ENCODE measurements at places on chromosomes 16 and 17.

GRCh38 chr17:31672161-31672819 is 186.8 kb downstream of the COPRS start:
- no peak for DNase-seq

GRCh38 chr17:48814504-48814903 is 2.5 kb downstream of the TTLL6 start:
- DNase-seq: peak; percentile 26

GRCh38 chr17:49977463-49978389 is 8.7 kb downstream of the DLX4 start:
- peak; percentile 23 for DNase-seq

GRCh38 chr16:25260416-25260815 is 2.8 kb upstream of the ZKSCAN2 start:
- DNase-seq: no peak

GRCh38 chr17:82813299-82814051 is 26.3 kb downstream of the ZNF750 start:
- no peak for DNase-seq

- DNase-seq: no peak
Measured at GRCh38 chr16:83626204-83626603, 181.6 kb upstream of the HSBP1 start.

DNA sequence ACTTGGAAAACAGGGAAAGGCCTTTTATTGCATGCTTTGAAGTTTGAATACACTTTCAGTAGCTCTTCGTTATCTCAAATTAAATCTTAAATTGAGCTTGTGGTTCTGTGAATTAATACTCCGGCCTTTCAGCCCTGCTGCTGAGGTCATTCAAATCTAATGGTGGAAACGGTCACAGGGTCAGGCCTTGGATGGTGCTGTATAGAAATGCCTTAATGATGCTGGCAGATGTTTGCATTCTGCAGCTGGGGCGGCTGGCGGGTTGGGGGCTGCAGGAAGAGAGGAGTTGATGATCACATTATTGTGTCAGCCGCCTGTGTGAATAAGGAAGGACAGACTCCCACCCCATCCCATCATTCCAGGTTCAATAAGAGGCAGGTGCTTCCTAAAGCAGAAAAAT is 723.6 kb downstream of the WWOX start:
- no peak for DNase-seq

GRCh38 chr16:63311313-63311712 is 1275.1 kb upstream of the CDH8 start:
- no peak for DNase-seq

DNA sequence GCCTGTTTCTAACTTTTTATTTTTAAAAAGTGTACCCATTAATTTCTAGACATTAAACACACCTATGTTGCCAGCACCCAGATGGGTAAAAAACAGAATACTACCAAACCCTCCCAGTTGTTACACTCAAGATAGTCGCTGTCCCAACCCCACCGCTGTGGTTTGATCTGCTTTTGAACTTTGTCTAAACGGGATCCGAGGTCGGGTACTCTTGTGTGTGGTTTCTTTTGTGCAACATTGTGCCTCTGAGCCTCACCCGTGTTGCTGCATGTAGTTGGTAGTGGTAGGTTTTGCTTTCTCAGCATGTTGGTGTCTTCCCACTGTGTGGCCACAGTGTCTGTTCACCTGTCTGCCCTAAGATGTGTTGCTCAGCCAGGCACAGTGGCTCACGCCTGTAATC is 4.3 kb downstream of the KLHL36 start:
- no peak for DNase-seq

DNA sequence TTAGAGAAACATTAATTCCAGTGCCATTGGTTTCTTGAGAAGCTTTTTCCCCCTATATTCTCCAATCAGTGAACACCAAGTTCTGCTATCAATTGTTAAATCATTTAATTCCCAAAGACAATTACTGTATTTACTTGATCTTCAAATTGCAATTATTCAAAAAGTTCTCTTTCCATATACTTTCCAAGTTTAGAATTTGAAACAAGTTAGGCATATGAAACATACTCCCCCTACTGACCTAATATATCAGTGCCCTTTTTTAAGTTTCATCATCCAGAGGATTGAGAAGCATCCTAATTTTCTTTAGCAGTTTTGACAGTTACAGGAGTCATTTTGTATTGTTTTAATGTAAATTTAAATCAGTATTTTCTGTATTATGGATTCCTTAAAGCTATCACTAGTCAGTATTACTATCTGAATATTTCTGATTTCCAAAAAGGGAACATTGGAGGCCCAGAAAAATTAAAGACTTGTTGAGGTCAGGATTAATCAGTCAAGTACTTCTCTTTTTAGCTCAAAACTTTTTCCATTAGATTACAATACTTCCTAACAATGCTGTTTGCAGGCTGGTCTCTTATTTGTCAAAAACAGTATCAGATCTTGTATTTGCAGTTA is 16.3 kb downstream of the MEIOC start:
- peak; percentile 50 for DNase-seq

DNA sequence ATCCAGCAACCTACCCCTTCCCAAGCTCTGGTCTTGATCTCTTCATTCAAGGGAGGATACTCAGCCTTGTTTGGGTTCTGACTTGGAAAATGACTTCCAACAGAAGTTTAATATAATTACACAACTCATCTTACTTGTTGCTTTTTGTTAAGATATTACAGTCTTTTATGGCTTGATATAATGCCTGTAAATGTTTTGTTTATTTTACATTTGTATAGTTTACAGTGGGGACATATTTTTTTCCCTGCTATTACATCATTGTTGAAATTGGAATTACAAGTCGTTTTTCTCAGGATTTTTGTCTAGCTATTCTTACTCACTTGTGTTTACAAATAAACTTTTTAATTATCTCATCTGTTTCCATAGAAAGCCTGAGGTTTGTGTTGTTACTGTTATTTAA is 436.0 kb downstream of the CNTNAP4 start:
- DNase-seq: no peak

GRCh38 chr17:47905221-47905733 is 9.2 kb downstream of the SP2 start:
- peak; percentile 90 for DNase-seq

DNA sequence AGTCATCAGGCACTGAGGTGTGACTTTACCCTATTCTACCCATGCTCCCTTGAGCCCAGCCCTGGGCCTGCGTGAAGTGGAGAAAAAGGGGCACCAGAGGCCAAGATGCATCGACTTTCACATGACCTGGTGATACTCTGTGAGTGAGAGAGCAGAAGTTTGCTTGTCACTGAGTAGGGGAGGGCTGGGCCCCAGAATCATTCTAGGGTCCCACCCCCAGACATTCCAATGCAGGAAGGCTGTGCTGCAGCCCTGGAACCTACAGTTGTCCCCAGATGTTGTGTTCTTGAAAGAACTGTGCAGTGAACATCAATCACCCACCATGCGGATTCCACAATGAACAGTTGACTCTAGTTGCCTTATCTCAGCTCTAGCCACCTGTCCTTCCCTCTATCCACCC is 6.2 kb upstream of the RMI2 start:
- DNase-seq: no peak

GRCh38 chr17:65093930-65094329 is 37.4 kb upstream of the GNA13 start:
- no peak for DNase-seq

DNA sequence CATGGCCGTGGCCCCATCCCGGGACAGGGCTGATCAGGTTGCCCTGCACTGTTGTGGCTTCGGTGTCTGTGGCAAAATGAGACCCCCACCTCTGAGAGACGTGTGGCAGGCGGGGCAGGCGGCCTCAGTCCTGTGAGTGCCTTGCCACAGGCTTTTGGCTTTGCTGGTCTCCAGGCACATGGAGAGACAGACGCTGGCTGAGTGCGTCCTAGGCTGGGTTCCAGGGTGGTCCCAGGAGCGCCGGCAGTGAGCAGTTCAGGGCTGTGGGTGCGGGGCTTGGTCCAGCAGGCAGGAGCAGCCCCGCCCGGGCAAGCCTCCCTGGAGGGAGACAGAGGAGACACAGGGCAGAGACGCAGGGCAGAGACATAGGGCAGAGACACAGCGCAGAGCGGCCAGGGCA is 29.2 kb downstream of the SOX8 start:
- DNase-seq: no peak

GRCh38 chr16:84741340-84741830 is 41.6 kb downstream of the USP10 start:
- DNase-seq: no peak

GRCh38 chr16:75226550-75227360 is 8.0 kb downstream of the CTRB1 start:
- no peak for DNase-seq

GRCh38 chr17:15652960-15653359 is 31.2 kb downstream of the TRIM16 start:
- no peak for DNase-seq

DNA sequence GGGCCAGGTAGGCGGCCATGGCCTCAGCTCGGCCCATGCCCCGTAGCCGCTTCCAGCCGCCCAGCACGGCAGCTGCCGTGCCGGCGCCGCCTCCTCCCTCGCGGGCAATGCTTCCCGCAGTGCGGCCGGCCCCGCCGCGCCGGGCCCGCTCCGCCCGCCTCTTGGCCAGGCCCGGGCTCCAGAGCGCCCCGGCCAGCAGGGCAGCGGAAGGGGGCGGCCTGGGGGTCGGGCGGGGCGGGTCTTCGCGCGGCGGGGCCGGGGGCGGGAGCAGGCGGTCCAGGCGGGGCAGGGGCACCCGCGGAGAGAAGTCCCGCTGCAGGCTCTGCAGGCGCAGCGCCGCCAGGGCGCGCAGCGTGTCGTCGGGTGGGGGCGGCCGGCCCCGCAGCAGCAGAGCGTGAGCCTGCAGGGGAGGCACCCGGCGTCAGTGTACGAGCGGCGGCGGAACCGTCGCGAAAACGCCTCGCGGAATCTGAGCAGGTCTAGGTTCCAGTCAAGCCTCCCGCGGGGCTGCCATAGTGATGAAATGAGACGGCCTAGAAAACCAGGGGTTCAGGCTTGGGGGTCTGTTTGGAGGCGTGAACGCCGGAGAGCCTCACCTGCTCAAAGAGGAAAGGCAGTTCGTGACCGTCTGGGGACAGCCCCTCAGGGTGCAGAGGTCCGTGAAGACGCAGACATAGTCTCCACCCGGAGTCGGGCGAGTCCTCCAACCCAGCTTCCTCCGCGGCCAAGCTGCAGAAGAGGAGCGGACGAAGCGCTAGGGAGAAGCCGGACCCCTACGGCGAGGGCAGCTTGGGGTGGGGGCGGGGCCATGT is 6.6 kb downstream of the PLEKHH3 start:
- DNase-seq: no peak

DNA sequence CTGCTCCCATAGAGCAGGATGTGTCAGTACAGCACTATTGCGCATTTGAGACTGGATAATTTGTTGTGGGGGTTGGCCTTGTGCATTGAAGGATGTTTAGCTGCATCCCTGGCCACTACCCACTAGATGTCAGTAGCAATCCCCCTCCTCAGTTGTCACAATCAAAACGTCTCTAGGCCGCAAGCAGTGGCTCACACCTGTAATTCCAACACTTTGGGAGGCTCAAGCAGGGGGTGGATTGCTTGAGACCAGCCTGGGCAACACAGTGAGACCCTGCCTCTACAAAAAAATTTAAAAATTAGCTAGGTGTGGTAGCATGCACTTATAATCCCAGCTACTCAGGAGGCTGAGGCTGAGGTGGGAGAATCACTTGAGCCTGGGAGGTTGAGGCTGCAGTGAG is 48.4 kb downstream of the CENPV start:
- peak; percentile 40 for DNase-seq

DNA sequence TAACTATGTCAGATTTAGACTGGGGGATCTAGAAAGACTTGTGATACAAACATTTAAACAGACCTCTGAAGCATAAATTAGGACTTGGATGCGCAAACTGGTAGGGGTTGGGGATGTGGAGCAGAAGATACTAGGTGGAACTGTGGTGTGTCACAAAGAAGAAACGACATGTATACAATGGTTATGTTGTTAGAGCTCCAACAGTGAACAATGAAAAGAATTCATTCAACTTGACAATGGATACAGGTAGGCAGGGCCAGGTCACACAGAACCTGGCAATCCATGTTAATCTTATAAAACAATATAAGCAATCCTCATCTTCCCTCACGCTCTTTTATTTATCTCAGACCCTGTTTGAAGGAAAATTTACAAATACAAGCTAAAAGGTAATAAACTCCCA is 102.0 kb downstream of the CDC27 start:
- DNase-seq: no peak

DNA sequence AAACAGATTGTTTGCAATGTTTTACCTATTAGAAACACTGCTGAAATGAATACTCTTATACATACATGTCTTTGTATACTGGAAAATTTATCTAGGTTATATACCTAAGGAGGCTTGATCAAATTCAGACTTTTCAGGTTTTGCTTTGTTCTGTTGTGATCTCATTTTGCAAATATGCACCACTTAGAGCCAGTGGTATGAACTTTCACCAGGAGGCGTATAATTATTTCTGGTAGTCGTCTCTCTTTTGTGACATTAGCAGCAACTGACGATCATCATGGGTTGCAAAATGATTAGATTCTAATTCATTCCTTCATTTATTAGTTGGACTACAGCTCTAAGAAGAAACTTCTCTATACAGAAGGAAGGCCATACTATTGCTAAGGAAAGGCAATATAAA is 26.9 kb downstream of the AP1G1 start:
- peak; percentile 6 for DNase-seq

- DNase-seq: no peak
Measured at GRCh38 chr17:14341866-14342265, 41.0 kb downstream of the HS3ST3B1 start.

DNA sequence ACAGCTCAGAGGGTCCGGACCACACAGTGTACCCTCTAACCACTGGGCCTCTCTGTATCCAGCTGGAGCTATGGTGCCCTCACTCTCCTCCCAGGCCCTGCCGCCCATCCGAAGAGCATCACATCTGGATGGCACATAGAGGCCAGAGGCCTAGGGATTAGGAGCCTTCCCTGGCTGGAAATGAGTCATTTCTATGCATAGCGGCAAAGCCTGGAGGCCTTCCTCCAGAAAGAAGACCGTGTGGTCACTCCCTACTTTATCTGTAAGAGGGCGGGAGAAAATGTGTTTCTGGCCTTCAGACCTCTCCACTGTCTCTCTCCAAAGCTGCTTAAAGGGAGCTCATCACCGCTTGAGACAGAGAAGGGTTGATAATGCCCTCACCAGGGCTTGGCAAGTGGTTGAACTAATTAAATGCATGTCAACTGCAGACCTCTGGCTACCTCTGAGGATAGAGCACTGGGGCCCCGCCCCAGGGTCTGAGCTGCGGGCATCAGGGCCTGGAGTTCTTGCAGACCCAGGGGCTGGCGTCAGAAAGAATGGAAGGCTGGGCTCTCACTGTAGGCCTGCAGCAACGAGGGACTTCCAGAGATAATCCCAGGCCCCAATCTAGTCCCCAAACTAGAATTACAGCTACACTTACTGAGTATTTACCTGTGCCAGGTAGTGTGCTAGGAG is 122.2 kb downstream of the IRX5 start:
- DNase-seq: no peak
